ENCODE measurements at places on chromosomes 6 and 20. TPM values are rescaled to one million over a fixed set of nuclear protein-coding genes. Genes with fewer than 3 reads are reported as not detected.

The ARFGEF3 gene
- total RNA-seq, result 0.55 TPM

DNA sequence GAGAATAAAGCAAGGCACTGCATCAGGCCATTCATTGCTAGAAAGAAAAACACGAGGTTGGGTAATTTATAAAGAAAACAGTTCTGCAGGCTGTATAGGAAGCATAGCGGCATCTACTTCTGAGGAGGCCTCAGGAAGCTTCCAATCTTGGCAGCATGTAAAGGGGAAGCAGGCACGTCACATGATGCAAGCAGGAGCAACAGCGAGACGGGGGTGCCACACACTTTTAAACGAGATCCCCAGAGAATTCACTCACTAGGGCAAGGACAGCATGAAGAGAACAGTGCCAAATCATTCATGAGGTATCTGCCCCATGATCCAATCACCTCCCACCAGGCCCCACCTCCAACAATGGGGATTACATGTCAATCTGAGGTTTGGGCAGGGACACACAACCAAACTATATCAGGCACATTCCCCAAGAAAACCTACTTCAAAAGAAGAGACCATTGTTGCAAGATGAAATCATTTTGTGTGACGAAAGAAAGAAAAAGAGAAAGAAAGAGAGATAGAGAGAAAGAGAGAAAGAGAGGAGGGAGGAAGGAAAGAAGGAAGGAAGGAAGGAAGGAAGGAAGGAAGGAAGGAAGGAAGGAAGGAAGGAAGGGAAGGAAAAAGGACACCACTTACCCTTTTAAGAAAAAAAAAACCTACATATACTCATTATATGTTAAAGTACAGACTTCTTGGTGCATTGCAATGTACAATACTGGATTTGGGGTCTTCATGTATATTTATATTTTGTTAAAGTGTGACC lies 95.9 kb upstream of the PLEKHG1 start:
- peaks cover 7% of the 10 kb centered on the region for H3K27me3 ChIP-seq
- no peak overlapping the region for H3K4me3 ChIP-seq
- no peak overlapping the region for H3K27ac ChIP-seq
- no peaks in the 10 kb centered on the region for H3K36me3 ChIP-seq
- H3K4me1 ChIP-seq, result no peaks in the 10 kb centered on the region

GRCh38 chr6:122696079-122696478 lies 83.4 kb upstream of the FABP7 start:
- DNase-seq, result no peak
- H3K4me3 ChIP-seq, result no peak overlapping the region
- H3K27ac ChIP-seq, result no peak overlapping the region

- peak overlapping the region; percentile 55 for H3K4me3 ChIP-seq
- peaks cover 74% of the 10 kb centered on the region for H3K4me1 ChIP-seq
- peak overlapping the region; percentile 95 for H3K27ac ChIP-seq
- peak; percentile 19 for DNase-seq
Observed at GRCh38 chr6:135117413-135117968, 62.9 kb upstream of the HBS1L start.

GRCh38 chr6:80477591-80477990 lies 371.1 kb downstream of the BCKDHB start:
- no peak overlapping the region for H3K27ac ChIP-seq
- no peak for DNase-seq
- H3K36me3 ChIP-seq, result no peaks in the 10 kb centered on the region
- no peaks in the 10 kb centered on the region for H3K27me3 ChIP-seq
- H3K4me1 ChIP-seq, result no peaks in the 10 kb centered on the region

DNA sequence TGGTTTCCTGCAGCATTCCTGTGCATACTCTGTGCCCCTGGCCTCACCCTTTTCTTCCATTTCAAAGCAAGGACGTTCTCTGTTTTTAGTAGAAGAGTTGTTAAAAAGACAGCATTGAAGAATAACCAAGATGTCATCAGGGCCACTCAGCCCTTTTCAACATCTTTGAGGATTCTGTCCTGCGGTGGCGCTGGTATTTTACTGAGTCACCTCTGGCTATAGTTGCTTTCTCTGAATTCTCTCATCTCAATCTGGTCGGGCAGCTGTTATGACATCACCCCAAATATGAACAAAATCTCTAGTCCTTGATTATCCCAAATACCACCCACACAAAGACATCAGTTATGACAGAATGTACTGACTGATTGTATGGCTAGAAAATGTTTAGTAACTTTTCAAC lies 204.2 kb downstream of the GRIK2 start:
- H3K4me3 ChIP-seq, result no peak overlapping the region
- no peak overlapping the region for H3K27ac ChIP-seq
- H3K36me3 ChIP-seq, result no peaks in the 10 kb centered on the region
- DNase-seq, result no peak

DNA sequence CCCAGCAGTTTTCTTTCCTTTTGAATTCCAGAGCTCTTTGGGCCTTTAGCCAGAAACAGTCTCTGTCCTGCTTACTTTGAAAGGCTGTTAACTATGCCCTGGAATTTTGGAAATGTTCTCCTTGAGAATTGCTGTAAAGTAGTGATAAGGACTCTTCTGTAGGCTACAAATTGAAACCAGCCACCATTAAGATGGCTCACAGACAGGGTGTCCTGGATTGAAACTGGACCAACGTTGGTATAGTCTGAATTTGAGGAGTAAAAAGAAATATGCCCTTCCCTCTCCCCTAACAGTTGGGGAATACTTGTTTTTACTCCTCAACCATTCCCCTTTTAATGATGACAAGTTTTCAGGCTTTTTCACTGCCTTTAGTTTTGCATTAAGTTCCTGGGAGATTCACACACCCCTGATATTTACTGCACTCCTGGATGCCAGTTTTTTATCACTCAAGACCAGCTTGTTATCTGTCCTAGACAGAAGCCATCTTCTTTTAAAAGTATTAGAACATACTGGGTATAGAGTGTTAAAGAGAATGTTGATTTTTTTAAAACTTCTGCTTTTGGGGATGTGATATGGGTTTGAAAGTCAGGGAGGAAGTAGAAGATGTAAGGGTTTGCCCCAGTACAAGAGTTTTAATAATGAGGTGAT lies 21.9 kb downstream of the TOP1 start:
- no peaks in the 10 kb centered on the region for H3K27me3 ChIP-seq
- H3K4me1 ChIP-seq, result peaks cover 90% of the 10 kb centered on the region
- H3K4me3 ChIP-seq, result peak overlapping the region; percentile 18
- H3K27ac ChIP-seq, result peak overlapping the region; percentile 33
- DNase-seq, result no peak

DNA sequence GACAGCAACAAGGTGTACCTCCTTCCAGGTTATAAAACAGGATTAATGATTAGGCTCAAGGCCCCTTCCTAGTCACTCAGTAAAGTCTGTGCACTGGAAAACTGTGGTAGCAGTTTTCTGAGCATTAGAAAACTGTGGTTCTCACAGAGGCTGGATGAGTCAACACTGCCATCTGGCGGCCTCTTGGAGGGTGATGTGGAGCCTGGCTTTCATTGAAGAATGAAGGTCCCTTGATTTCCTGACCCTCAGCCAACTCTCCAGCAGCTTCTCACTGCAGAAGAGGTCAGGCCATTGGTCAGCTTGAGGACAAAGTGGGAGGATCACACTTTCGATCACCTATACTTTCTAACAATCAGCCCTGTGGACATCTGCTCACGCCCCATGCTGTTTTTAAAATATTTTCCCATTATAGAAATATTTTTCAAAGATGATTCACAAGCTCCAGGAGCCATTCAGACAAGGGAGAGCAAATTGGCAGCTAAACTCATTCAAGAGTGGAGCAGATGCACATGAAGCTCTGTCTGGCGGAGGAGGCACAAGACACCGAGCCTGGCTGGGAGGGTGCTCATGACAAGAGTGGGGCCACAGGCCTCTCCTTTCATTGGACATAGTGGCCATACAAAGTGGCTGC lies 23.2 kb downstream of the PSMB1 start:
- peaks cover 5% of the 10 kb centered on the region for H3K4me1 ChIP-seq
- H3K36me3 ChIP-seq, result peaks cover 17% of the 10 kb centered on the region
- DNase-seq, result peak; percentile 39
- no peak overlapping the region for H3K4me3 ChIP-seq
- no peak overlapping the region for H3K27ac ChIP-seq

GRCh38 chr6:148223424-148223842 lies 119.2 kb upstream of the SASH1 start:
- no peak overlapping the region for H3K27ac ChIP-seq
- H3K4me3 ChIP-seq, result no peak overlapping the region
- H3K4me1 ChIP-seq, result no peaks in the 10 kb centered on the region

All from activated T-helper 2 cell treated with anti-CD3 and anti-CD28 coated beads, Interferon-gamma antibody, Interleukin-2, Interleukin-4, amounts not matched to agents 10 μg/mL and 5 μg/mL and 100 μg/mL, durations not matched to agents 14 hours and 24 hours and 36 hours (primary cell).